ENCODE measurements at places on chromosomes 3 and 15.

GRCh38 chr3:127791221-127791913 is 30.9 kb downstream of the MGLL start:
- no peak for DNase-seq
- H3K27me3 ChIP-seq = no peaks in the 10 kb centered on the region
- peaks cover 7% of the 10 kb centered on the region for H3K4me1 ChIP-seq
- no peak overlapping the region for H3K27ac ChIP-seq

DNA sequence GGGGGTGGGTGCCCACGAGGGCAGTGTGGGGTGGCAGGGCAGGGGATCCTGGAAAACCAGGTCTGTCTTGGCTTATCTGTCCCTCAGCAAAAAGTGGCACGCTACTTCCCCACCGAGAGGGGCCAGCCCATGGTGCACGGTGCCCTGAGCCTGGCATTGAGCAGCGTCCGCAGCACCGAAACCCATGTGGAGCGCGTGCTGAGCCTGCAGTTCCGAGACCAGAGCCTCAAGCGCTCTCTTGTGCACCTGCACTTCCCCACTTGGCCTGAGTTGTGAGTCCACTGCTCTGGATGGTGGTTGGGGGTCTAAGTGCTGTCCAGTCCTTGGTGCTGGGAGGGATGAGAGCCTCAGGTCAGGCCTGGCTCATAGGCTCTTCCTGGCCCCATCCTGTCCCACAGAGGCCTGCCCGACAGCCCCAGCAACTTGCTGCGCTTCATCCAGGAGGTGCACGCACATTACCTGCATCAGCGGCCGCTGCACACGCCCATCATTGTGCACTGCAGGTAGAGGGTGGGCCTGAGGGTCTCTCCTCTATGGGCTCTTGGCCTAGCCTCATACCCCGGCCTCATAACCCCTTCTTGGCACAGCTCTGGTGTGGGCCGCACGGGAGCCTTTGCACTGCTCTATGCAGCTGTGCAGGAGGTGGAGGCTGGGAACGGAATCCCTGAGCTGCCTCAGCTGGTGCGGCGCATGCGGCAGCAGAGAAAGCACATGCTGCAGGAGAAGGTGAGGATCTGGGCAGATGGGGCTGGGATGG is 31.1 kb downstream of the PTPN23 start:
- no peaks in the 10 kb centered on the region for H3K27me3 ChIP-seq
- no peak for DNase-seq
- no peaks in the 10 kb centered on the region for H3K4me1 ChIP-seq
- no peak overlapping the region for H3K4me3 ChIP-seq

DNA sequence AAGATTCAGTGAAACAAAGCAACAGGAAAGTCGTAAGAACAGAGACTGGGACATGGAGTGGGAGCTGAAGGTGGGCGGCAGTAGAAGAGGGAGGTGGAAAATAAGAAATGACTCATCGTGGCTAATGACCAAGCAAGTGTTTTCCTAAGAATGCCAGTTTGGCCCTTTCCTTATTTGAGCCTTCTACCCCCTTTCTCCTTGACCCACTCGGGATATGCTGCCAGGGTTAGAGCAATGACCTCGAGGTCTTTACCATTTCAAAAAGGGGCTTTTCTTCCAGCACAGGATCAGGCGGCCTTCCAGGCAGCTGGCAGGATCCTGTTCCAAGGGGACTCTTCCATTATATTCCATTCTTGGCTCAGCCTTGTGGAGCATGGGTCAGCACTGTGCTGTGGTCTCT is 241.1 kb downstream of the RYR3 start:
- no peaks in the 10 kb centered on the region for H3K36me3 ChIP-seq
- DNase-seq = no peak
- no peak overlapping the region for H3K4me3 ChIP-seq
- H3K27me3 ChIP-seq = no peaks in the 10 kb centered on the region

GRCh38 chr15:41544650-41545015 is 576 bp upstream of the RPAP1 start:
- H3K27me3 ChIP-seq = no peaks in the 10 kb centered on the region
- H3K4me3 ChIP-seq = no peak overlapping the region
- DNase-seq = no peak
- H3K27ac ChIP-seq = no peak overlapping the region
- H3K4me1 ChIP-seq = no peaks in the 10 kb centered on the region

GRCh38 chr15:43143203-43143941 is 10.0 kb downstream of the TMEM62 start:
- no peaks in the 10 kb centered on the region for H3K27me3 ChIP-seq
- peaks cover 15% of the 10 kb centered on the region for H3K36me3 ChIP-seq
- no peaks in the 10 kb centered on the region for H3K4me1 ChIP-seq
- H3K4me3 ChIP-seq = no peak overlapping the region

DNA sequence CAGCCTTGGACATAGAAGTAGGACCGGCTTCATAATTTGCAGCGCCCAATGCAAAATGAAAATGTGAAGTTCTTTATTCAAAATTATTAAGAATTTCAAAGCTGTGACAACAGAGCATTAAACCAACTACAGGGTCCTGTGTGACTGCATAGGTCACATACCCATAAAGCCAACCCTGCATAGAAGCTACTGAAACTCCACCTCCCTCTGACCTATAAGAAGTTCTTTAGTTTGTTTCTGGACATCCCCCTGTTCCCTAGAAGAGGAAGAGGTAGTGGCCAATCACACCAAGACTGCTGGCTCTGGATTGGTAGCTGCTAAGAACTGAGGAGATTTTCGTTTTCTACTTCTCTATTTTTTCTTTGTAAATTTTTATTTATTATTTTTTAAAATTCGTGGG is 9.0 kb upstream of the SELENOT start:
- no peak for DNase-seq
- no peaks in the 10 kb centered on the region for H3K4me1 ChIP-seq
- H3K36me3 ChIP-seq = no peaks in the 10 kb centered on the region
- H3K27me3 ChIP-seq = no peaks in the 10 kb centered on the region
- H3K4me3 ChIP-seq = no peak overlapping the region
- no peak overlapping the region for H3K27ac ChIP-seq

DNA sequence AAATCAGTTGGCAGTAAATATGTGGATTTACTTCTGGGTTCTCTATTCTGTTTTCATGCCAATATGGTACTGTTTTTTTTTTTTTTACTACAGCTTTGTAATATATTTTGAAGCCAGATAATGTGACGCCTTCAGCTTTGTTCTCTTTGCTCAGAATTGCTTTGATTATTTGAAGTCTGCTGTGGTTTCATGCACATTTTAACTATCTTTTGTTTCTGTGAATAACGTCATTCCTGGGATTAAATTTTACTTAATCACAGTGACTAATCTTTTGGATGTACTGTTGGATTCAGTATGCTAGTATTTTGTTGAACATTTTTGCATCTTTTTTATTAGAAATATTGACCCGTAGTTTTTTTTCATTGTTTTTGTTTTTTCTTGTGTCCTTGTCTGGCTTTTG is 576.5 kb downstream of the ZNF385D start:
- H3K27me3 ChIP-seq = no peaks in the 10 kb centered on the region
- no peak for DNase-seq
- H3K27ac ChIP-seq = no peak overlapping the region
- H3K4me1 ChIP-seq = no peaks in the 10 kb centered on the region
- no peak overlapping the region for H3K4me3 ChIP-seq
- no peaks in the 10 kb centered on the region for H3K36me3 ChIP-seq

DNA sequence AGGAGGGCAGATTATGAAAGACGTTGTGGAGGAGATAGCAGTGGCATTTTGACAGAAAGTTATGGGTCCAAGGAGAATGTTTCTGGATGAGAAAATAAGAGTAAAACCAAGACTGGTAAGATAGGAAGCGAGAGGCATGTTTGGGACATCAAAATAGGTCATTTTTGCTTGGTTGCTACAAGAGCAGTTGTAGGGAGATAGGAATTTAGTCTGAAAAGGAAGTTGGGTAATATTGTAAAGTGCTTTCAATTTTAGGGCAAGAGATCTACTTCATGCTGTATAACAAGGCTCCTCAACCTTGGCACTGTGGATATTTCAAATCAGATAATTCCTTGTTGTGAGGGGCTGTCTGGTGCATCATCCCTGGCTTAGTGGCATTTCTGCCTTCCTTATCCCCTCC is 118.0 kb upstream of the DPH6 start:
- no peak for DNase-seq
- H3K27ac ChIP-seq = no peak overlapping the region
- no peak overlapping the region for H3K4me3 ChIP-seq
- no peaks in the 10 kb centered on the region for H3K36me3 ChIP-seq

- no peaks in the 10 kb centered on the region for H3K27me3 ChIP-seq
- H3K4me1 ChIP-seq = no peaks in the 10 kb centered on the region
- H3K36me3 ChIP-seq = no peaks in the 10 kb centered on the region
- no peak overlapping the region for H3K27ac ChIP-seq
These were observed 24.1 kb upstream of the SHISA5 start for GRCh38 chr3:48528048-48528447.

DNA sequence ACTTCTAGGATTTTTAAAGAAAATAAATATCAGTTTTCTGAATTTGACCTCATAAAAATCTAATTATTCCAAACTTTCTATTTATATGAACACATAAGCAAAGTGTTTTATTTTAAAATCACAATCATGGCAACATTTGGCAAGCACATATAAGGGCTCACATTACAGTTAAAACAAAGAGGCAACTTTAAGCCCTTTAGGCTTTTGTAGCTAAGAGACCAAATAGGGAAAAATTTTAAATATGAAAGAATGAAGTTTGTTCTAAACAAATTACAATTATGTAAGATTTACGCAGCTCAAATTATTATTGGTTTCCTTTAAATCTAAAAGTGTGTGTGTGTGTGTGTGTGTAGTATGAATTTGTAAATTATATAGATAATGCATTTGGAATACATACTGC is 267.0 kb downstream of the ZIC4 start:
- H3K4me3 ChIP-seq = no peak overlapping the region
- DNase-seq = no peak
- H3K27me3 ChIP-seq = no peaks in the 10 kb centered on the region
- H3K4me1 ChIP-seq = no peaks in the 10 kb centered on the region
- H3K27ac ChIP-seq = no peak overlapping the region

DNA sequence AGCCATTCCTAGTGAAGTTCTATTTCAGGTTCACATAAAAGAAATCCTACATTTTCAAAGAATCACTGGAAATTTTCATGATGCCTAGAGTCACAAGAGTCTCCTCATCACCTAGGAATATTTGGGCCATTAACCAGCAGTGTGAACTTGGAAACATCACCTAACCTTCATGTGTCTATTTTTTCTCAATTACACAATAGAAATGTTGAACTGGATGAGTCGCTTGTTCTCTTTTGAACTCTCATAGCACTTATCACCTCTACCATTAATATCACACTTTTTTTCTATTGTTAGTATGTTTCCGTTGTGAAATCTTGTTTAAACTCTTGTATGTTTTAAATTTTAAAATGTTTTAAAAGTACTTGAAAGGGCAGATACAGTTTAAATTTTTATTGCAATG is 371.3 kb downstream of the CADM2 start:
- H3K4me3 ChIP-seq = no peak overlapping the region
- no peak overlapping the region for H3K27ac ChIP-seq
- no peaks in the 10 kb centered on the region for H3K4me1 ChIP-seq
- peaks cover 5% of the 10 kb centered on the region for H3K27me3 ChIP-seq
- H3K36me3 ChIP-seq = no peaks in the 10 kb centered on the region
- no peak for DNase-seq

- no peaks in the 10 kb centered on the region for H3K4me1 ChIP-seq
- H3K36me3 ChIP-seq = peaks cover 4% of the 10 kb centered on the region
- DNase-seq = no peak
- no peak overlapping the region for H3K4me3 ChIP-seq
- H3K27ac ChIP-seq = no peak overlapping the region
These were observed 70.9 kb downstream of the GMPS start for GRCh38 chr3:155941354-155941753.

- peaks cover 7% of the 10 kb centered on the region for H3K4me1 ChIP-seq
- no peak for DNase-seq
- no peak overlapping the region for H3K27ac ChIP-seq
- H3K27me3 ChIP-seq = no peaks in the 10 kb centered on the region
These were observed 275.1 kb upstream of the LRTM1 start for GRCh38 chr3:55203006-55203405.

GRCh38 chr15:31483986-31484951 is 157.6 kb downstream of the KLF13 start:
- DNase-seq = no peak
- no peaks in the 10 kb centered on the region for H3K4me1 ChIP-seq
- H3K27ac ChIP-seq = no peak overlapping the region
- no peaks in the 10 kb centered on the region for H3K27me3 ChIP-seq
- no peak overlapping the region for H3K4me3 ChIP-seq

GRCh38 chr3:68817243-68817642 is 115.1 kb downstream of the TAFA4 start:
- H3K4me3 ChIP-seq = no peak overlapping the region
- H3K27me3 ChIP-seq = no peaks in the 10 kb centered on the region
- H3K27ac ChIP-seq = no peak overlapping the region
- H3K36me3 ChIP-seq = no peaks in the 10 kb centered on the region

- H3K4me1 ChIP-seq = no peaks in the 10 kb centered on the region
- H3K4me3 ChIP-seq = no peak overlapping the region
- no peak overlapping the region for H3K27ac ChIP-seq
These were observed 243.5 kb upstream of the UBE2E2 start for GRCh38 chr3:22959593-22959992.

GRCh38 chr3:105620236-105620635 is 248.6 kb downstream of the CBLB start:
- H3K4me3 ChIP-seq = no peak overlapping the region
- H3K36me3 ChIP-seq = no peaks in the 10 kb centered on the region
- H3K27ac ChIP-seq = no peak overlapping the region
- no peak for DNase-seq
- H3K4me1 ChIP-seq = no peaks in the 10 kb centered on the region

DNA sequence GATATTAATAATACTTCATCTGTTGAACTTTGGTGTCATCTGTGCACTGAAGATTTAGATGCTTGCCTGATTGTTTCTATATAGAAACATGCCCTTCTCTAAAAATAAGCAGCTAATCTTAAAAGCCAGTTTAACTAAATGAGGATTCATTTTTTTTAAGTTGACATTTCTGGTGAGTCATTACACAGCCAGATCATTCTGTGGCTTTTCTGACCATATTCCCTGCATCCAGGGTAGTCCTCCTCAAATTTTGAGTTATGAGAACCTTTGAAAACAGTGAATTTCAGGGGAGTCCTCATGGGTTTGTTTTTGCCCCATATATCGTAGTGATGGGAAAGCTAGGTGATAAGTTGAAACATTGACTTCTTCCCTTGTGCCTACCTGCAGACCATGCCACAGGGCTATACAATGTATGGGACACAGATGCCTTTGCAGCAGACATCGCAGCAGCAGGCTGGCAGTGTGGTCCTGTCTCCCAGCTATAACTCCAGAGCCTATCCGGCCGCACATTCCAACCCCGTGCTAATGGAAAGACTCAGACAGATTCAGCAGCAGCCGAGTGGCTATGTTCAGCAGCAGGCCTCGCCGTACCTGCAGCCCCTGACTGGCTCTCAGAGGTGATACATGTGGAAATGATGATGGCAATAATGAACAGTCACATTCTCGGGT is 26.5 kb upstream of the P2RY12 start:
- H3K4me1 ChIP-seq = no peaks in the 10 kb centered on the region
- H3K4me3 ChIP-seq = no peak overlapping the region
- no peaks in the 10 kb centered on the region for H3K36me3 ChIP-seq
- H3K27me3 ChIP-seq = no peaks in the 10 kb centered on the region
- H3K27ac ChIP-seq = no peak overlapping the region

Measured in pancreas (tissue), 10 donors.